Inflammatory macrophage (primary cell): ENCODE measurements at places on chromosomes 1 and 21.

- DNase-seq: no peak
Observed at GRCh38 chr21:44028287-44028659, 16.2 kb downstream of the TRAPPC10 start.

- peak; percentile 11 for DNase-seq
Observed at GRCh38 chr1:171610385-171610784, 11.7 kb upstream of the MYOCOS start.

GRCh38 chr1:233097959-233098580 lies 147.7 kb downstream of the NTPCR start:
- no peak for DNase-seq

- DNase-seq: peak; percentile 15
Observed at GRCh38 chr1:28190337-28190979, 14.0 kb upstream of the PTAFR start.

GRCh38 chr1:6962996-6963911 lies 178.0 kb downstream of the CAMTA1 start:
- DNase-seq: no peak

- no peak for DNase-seq
Observed at GRCh38 chr1:18978706-18979105, 22.2 kb upstream of the IFFO2 start.

DNA sequence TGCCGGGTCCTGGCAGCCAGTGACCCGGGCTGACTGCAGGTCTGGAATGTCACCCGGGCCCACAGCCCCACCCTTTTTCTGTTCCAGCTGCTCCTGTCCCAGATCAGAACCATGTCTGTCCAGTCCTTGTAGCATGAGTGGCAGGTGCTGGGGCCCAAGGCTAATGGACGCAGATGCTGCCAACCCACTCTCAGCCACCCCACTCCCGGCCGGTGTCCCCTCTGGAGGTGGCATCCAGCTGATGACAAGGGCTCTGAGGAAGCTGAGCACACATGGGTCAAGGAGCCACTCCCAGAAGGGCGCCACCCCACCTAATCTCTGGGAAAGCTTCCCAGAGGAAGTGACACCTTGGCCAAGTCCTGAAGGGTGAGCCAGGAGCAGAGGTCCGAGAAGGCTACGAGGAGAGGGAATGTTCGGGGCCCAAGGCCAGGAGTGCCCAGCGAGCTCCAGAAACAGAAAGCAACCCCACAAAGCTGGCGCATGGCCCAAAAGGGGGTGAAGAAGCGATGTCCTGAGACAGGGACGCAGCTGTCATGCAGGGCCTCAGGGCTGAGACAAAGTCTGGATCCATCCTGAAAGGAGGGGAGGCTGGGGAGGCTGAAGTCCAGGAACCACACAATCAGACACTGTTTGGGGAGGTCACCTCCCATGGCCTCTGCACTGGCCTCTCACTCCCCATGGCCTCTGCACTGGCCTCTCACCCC lies 39.5 kb downstream of the ACOT7 start:
- DNase-seq: no peak

DNA sequence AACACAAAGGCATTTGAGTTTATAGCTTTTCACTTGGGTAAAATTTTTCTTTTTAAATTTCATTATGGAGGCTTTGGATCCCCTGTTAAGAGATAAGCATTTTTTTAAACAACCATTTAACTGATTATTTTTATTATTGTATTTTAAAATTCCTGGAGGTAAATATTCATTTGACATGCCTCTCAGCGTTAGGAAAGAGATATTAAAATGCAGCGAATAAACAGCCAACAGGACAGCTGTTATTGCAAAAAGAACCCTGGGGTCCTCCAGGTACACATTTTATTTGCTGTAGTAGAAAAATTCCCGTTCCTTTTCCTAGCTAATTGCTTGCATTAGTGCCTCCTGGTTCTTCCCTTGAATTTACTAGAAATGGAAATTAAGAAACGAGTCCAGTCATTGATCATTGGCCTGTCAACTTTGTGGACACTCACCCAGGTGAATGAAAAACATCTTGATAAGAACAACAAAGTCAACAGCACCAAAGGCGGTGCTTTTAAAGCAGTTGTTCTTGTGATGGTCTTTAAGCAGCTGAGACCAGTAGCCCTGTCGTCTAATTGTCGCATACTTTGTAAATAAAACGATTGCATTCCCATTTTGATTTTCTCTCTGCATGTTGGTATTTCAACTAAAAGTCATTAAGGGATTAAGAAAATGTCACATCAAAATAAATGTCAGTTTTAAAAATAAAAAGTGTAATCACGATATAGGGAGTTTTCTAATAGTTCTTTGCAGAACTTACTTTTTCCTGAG lies 282.4 kb downstream of the GRIK1 start:
- no peak for DNase-seq

- DNase-seq: peak; percentile 23
Observed at GRCh38 chr21:26188422-26188821, 17.9 kb upstream of the APP start.

GRCh38 chr1:225254676-225255075 lies 173.2 kb downstream of the LBR start:
- DNase-seq: no peak

DNA sequence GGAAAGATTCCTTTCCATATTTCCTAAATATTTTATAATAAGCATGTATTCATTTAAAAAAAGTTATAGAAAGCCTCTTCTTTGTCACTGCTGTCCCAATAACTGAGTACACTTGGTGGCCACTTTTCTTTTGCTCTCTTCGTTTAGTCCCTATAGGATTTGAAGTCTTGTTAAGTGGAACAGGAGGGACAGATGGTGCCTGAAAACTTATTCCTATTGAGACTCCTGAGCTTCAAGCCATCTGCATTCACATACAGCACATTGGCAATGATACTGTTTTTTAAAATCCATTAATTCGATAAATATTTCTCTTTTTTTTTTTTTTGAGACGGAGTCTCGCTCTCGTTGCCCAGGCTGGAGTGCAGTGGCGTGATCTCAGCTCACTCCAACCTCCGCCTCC lies 2.0 kb upstream of the ZBTB40 start:
- DNase-seq: no peak

DNA sequence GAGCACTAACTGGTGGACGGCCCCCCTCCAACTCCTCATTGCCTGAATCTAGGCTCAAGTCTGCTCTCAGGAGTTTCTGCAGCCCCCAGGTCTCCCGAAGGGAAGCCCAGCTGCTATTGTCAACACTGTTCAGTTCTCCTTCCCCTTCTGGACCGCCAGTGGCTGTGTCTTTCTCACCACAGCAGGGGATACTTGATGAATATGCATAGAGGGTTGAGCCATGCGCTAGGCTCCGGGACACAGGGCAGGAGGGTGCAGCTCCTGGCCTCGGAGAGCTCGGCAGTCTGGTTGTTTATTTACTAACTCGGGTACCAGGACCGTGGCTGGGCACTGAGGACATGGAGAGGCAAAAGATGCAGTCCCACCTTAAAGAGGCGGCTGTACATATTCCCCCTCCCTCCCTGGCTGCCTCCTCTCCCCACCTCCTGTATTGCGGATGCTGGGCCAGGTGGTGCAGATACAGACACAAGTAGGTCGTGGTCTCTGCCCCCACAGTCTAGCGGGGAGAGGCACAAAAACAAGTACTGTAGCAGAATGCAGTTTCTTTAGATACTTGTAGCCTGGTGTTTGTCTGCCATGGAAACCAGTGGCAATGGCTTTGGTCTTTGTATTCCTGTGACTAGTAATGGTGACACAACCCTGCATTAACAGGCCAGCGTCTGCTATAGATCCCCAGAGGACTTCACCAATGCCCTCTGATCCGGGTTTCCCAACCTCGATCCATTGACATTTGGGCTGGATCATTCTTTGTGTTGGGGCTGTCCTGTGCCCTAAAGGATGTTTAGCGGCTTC lies 26.2 kb downstream of the ARHGEF10L start:
- peak; percentile 46 for DNase-seq
